T-helper 2 cell (primary cell): ENCODE measurements at places on chromosomes 2 and 18.

DNA sequence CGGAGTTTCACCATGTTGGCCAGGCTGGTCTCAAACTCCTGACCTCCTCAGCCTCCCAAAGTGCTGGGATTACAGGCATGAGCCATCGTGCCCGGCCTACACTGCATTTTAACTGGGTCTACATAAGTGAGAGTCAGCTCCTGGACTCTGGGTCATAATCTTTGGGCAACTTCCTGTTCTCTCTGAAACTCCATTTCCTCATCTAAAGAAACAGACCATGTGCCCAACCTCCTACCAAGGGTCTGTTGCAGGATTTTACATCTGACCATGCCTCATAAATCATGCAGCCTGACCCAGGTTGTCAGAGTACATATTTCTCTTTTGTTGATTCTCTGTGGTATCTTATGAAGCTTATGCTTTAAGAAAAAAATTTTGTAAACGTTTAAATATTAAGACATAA lies 280.4 kb downstream of the ALPK2 start:
- DNase-seq = no peak

- no peak for DNase-seq
Measured at GRCh38 chr2:21041943-21042707, 1.7 kb downstream of the APOB start.

DNA sequence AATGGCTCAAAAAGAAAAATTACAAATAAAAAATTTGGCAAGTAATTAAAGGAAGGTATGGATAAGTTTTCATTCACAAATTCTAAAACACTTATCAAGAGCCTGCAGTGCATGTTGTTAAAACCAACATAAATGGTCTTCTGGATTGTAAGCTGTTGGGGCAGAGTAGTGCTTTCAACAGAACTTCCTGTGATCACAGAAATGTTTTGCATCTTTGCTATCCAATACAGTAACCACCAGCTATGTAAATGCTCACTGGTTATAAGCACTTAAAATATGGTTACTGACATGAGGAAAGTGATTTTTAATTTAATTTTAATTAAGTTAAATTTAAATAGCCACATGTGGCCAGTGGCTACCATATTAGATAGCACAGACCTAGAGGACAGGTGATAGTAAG lies 133.1 kb downstream of the NBAS start:
- no peak for DNase-seq

DNA sequence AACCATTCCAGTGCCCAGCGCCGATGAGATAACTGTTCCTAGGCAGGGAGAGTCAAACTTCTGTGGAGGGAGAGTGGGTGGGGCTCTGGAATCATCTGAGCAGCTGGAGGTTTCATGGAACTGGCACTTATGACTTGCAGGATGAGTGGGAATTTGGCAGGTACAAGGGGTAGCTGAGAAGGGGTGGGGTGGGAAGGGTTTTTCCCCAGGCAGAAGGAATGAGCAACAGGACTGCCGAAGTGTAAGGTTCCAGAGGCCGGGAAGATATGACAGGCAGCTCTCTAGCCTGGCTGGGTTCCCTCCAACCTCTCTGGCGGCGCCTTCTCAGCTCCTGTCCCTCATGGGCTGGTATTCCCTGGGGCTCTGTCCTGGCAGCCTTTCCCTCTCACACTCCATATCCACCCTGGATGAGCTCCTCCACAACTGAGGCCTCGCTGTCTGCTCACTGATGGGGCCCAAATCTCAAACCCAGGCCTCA lies 2.5 kb upstream of the TET3 start:
- DNase-seq = no peak

DNA sequence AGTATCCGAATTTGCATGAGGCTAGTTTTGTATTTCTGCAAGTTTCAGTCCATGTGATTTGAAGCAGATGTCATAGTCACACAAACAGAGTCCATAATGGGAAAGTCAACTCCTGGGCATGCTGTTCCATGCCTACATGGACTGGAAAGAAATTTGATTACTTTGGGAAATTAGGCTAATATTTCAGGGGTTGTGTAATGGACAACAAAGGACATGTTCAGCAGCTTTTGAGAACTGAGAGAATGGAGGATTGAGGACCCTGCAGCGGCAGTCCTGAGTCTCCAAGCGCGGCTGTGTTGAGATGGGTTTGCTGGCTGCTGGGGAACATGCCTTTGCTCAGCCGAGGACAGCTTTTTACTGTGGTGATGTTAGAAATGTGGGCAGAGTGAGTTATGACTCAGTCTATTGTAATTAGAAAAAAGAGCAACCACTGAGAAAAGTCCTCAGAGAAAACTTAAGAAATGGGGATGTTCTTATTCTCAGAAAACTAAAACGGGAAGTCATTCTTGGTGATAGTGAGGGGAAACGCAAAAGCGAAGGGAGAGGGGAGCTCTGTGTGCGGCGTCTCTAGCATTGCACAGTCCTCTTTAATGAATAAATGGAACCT lies 149.2 kb downstream of the FAM210A start:
- no peak for DNase-seq

- DNase-seq = no peak
Measured at GRCh38 chr2:152097290-152097800, 1.5 kb downstream of the CACNB4 start.

- no peak for DNase-seq
Measured at GRCh38 chr2:109527846-109528705, 85.7 kb downstream of the SEPTIN10 start.

GRCh38 chr2:239608723-239609122 lies 207.9 kb upstream of the HDAC4 start:
- DNase-seq = no peak

- no peak for DNase-seq
Measured at GRCh38 chr18:267380-267687, 513 bp downstream of the THOC1 start.

- no peak for DNase-seq
Measured at GRCh38 chr2:43642363-43642762, 5.3 kb downstream of the PLEKHH2 start.
